Thoracic aorta (tissue), 2 donors: ENCODE measurements at places on chromosomes 5 and 9. TPM values are rescaled to one million over a fixed set of nuclear protein-coding genes. Genes with fewer than 3 reads are reported as not detected.

The FBXL7 gene
- 21.1 TPM for total RNA-seq

DNA sequence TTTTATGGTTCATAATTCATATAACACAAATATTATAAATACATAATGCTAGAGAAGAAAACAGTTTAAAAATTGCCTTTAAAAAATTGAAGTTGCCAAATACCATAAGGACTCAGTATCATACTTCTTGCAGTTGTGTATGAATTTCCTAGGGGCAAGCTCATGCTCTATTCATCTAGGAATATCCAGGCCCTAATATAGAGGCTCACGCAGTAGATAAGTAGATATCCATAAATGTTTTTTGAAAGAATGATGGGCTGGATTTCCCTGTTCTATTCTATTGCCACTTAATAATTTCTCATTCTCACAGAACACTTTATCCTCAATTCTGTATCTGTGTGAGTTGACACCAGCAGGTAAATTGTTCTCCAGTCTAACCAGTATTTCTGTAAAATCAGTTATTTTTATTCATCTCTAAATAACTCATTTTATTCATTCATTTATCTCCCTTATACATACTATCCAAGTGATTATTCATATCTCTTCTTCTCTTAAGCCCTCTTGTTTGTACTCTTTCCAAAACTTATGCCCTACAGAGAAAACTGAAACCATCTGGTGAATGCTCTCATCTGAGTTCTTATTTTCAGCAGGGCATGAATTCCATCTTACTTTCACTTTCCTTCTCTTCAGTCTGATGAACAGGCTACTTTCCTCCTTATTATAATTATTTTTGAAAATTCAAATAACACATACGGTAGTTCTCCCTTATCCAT lies 97.1 kb downstream of the SLC44A1 start:
- DNase-seq: no peak

- DNase-seq: no peak
Measured at GRCh38 chr5:51378061-51378409, 5.2 kb upstream of the ISL1 start.

DNA sequence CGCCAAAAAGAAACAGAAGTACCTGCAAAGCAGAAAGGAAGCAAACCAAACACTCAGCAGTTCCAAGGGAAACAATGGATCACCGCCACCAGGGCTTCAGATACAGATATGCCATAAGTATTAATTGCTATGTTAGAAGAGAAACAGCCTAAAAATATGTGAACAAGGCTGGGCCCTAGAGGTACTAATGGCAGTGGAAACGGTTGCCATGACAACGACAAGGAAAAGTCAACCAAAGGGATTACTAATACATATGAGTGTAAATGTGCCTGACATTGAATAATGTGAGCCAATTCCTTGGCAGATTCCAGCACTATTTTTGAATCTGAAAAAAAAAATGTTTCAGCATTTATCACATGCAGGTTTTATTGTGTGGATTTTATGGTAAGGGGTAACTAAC lies 75.0 kb downstream of the CAVIN4 start:
- no peak for DNase-seq

DNA sequence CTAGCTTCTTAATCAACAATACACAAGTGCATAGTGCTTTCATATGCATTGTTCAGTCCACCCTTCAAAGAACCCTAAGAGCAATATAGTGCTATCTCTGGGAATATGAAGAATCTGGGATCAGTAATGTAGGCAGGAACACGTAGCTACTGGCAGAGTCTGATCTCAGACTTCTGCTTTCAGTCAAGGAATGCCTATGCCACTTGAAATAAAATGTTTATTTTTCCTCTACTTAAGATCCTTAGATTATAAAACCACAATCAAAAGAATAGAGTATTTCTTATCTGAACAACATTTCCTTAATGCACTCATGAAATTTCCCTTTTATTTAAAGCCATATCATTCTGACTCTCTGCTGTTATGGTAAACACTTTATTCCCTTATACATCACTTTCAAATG lies 1407.8 kb upstream of the C9orf72 start:
- DNase-seq: no peak

The DDX4 gene
- total RNA-seq: not detected

The ZNF618 gene
- 16.6 TPM for total RNA-seq

The KCNT1 gene
- 0.54 TPM for total RNA-seq

The ANKRD20A1 gene
- total RNA-seq: 1.4 TPM

DNA sequence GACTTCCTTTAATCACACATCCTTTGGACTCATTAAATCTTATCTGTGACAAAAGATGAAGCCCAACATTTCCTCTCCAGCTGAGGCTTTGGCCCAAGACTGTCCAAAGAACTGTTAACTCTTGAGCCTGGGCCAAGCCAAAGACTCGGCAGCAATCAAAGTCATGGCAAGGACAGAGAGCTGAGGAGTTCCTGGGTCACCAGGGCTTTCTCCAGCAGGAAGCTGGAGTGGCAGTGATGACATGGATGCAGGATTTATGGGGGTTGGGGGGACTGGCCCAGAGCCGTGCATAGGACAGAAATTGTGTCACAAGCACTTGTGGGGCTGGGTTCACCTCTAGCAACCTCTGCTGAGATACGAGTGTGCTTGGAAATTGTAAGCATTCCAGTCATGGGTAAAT lies 440.3 kb downstream of the PLK2 start:
- DNase-seq: peak; percentile 7

- DNase-seq: no peak
Measured at GRCh38 chr5:132444061-132444460, 46.5 kb downstream of the IRF1 start.

DNA sequence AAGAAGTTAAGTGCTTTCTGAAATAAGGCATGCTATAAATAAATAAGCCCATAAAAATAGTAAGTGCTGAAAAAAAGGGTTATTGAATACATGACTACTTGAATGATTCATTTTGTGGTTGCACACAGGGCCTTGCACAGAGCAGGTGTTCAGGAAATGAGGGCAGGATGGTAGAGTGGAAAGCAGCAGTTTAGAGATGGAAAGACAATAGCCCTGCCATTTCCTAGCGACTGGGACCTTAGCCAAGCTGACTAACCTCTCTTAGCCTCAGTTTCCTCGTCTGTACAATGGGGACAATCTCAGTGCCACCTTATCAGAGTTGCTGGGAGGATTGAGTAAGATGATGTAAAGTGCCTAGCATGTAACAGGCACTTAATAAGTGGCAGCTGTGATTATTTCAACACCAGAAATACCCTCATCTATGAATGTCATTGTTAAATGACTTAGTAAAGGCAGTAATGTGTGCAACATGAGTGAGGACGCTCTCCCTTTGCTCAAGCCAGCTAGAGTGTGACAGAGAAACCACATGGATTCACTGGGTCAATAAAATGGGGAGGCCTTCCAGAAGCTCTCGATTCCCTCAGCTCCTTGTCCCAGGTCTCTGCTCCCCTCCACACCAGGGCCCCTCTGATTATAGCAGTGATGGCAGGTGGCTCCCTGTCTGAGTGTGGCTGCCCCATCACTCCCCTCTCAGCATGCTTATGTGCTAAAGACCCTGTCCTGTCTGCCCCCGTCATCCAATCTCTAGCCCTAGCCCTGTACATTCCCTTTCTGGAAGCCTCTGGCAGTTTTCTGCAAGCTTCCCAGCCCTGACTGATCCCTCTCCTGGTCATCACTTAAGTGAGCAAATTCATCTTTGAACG lies 16.0 kb upstream of the PHF19 start:
- no peak for DNase-seq

GRCh38 chr9:123339666-123340510 lies 16.1 kb upstream of the CRB2 start:
- no peak for DNase-seq

- DNase-seq: no peak
Measured at GRCh38 chr9:127991757-127992274, 11.0 kb upstream of the EEIG1 start.

- DNase-seq: no peak
Measured at GRCh38 chr9:13948037-13948436, 365.9 kb downstream of the NFIB start.

- DNase-seq: no peak
Measured at GRCh38 chr9:129436751-129437625, 183.9 kb downstream of the C9orf50 start.

DNA sequence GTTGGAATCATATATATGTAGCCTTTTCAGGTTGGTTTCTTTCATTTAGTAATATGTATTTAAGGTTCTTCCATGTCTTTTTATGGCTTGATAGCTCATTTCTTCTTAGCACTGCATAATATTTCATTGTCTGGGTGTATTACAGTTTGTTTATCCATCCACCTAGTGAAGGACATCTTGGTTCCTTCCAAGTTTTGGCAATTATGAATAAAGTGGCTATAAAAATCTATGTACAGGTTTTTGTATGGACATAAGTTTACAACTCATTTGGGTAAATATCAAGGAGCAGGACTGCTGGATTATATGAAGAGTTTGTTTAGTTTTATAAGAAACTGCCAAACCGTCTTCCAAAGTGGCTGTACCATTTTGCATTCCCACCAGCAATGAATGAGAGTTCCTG lies 11.7 kb downstream of the PPP6C start:
- DNase-seq: no peak

DNA sequence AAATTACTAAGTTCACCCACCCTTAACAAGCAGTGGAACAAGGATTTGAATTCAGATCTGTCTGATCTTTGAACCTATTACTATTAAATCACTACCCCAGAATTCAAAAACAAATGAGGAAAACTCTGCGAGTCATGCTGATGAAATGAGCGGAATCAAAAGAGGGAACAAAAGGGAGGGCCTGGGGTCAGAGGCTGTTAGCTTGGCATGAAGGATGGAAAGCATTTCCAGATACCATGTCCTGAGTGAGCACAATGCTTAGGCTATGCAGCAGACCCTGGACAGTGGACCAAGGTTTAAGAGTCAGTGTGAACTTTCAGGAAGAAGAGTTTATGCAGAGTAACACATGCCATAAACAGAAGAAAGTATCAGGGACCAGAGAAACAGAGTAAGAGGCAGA lies 30.5 kb downstream of the GRIA1 start:
- DNase-seq: no peak

DNA sequence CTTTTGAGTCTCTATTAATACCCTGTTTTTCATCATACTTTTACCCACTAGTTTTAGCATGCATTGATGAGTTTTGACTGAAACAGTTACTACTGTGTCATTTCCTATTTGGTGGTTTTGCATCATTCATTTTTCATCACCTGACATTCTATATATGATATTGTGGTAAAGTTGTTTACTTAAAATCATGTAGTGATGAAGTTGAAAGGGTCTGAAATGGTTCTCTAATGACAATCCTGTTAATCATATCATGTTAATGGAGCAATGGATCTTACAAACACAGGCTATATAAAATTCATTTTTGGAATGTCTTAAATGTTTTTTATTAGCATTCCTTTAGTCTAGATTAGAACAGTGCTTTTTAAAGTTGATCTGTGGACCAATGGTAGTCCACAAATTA lies 84.1 kb downstream of the ERBIN start:
- no peak for DNase-seq

The C5 gene
- 8.3 TPM for total RNA-seq

The RPL12 gene
- 1,256 TPM for total RNA-seq

GRCh38 chr9:126684345-126684744 lies 70.6 kb downstream of the LMX1B start:
- no peak for DNase-seq

- no peak for DNase-seq
Measured at GRCh38 chr5:68476854-68477253, 261.3 kb downstream of the PIK3R1 start.

The IL7R gene
- 20.5 TPM for total RNA-seq

GRCh38 chr9:107750741-107751566 lies 261.4 kb upstream of the KLF4 start:
- DNase-seq: peak; percentile 75

DNA sequence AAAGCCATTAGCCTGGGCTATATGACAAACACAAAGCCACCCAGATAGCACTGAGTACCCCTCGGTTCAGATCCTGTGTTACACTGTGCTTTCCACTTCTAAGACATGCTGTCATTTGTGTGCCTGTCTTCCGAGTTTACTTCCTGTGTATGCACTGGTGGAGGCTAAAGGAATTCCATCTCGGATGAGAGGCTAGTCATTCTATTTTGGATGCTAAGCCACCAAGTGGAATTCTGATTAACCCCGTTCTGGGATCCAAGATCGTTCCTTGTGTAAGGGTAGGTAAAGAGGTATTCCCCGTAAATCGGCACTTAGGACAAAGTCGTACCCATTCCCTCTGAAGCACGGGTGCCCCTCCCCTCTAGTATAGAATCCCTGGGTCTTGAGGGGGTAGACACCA lies 8.7 kb downstream of the PROP1 start:
- DNase-seq: no peak

The COL5A1 gene
- total RNA-seq: 129 TPM

The GABBR2 gene
- not detected for total RNA-seq

DNA sequence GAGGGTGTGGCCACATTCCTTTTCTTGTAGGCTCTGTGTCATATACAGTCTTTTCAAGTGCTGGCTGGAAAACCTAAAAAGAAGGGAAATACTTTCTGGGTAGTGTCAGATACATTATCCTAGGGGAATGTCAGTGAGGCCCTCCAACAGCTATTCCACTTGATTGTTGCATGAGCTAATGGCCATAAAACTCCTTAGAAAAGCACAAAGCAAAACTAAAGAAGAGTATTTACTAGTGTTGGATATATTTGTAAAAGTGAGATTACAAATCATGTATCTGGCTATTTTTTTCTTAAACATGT lies 829 bp downstream of the ANXA1 start:
- DNase-seq: no peak

The GTF3C4 gene
- 16.4 TPM for total RNA-seq

The WHRN gene
- total RNA-seq: 5.1 TPM

DNA sequence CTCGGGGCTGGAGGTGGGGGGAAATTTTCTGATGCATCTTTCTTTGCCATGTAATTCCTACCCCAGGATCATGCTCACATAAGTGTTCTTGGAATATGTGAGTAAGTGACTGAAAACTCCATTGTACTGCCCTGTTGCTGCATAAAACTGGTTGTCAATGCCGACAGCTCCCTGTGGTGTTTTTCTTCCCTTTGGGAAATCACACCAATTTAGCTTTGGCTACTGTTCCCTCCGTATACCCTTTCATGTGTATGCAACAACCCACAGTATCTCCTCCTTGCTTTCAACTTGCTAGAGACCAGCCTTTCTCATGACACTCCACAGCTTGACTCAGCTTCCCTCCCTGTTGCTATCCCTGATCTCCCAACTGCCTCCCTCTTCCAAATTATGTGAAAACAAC lies 240.6 kb downstream of the TRIM32 start:
- DNase-seq: no peak

DNA sequence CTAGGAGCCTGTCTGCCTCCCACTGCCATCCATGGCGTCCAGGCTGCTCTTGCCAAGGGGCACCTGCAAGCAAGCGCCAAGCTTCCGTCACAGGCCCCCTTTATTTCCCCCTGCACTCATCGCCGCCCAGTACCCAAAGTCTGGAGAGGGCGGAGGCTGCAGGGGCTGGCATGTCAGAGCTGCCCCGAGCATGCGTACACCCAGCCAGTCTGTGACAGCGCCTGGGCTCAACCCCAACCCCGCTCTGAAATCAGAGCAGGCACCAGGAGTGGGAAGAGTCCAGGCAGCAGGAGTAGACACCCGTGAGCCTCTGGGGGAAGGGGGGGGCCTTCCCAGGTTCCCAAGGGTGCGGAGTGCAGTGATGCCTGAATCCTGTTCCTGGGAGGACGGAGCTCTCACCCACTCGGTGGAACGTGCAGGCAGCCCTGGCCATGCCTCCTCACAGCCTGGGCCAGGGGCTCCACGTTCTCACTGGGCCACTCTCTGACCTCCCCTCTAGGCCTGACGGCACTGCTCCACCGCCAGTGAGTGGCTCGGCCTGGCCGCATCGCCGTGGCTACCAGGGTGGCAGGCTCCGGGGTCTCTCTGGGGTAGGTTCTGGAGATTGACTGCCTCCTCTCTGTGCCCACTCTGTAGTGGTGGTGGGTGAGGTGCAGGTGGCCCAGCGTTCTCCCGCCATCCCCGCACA lies 469.0 kb downstream of the CDH9 start:
- DNase-seq: no peak

GRCh38 chr9:61665330-61665751 lies 475.5 kb downstream of the SPATA31A7 start:
- no peak for DNase-seq

The PCDHB8 gene
- total RNA-seq: 1.7 TPM

The PCDHGB7 gene
- total RNA-seq: 18.0 TPM
